ENCODE measurements at places on chromosomes 2 and 18. TPM values are rescaled to one million over a fixed set of nuclear protein-coding genes. Genes with fewer than 3 reads are reported as not detected.

ACVR1C gene
- total RNA-seq: 0.36 TPM

CFC1 gene
- not detected for total RNA-seq

SIX2 gene
- total RNA-seq: 14.8 TPM

RESP18 gene
- total RNA-seq: not detected

DNA sequence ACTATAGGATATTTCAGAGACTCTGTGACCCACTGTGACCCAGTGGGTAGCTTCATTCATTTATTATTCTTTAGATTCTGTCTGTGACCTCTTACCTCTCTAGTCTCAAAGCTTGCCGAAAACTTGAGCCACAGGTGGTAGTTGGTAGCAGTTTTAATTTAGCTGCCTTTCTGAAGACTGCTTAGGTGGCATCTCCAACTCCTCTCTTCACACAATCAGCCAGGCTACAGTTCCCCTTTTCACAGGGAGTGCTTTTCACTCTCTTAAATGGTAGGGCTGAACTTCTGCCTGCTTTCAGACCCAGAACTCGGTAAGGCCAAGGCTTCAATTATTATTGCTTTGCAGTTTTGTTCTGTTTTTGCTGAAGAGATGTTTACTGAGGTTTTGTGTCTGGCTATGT is 349.6 kb downstream of the ARL6IP6 start:
- no peak for DNase-seq

- DNase-seq: no peak
Observed at GRCh38 chr2:203732092-203732952, 25.9 kb downstream of the CD28 start.

DNA sequence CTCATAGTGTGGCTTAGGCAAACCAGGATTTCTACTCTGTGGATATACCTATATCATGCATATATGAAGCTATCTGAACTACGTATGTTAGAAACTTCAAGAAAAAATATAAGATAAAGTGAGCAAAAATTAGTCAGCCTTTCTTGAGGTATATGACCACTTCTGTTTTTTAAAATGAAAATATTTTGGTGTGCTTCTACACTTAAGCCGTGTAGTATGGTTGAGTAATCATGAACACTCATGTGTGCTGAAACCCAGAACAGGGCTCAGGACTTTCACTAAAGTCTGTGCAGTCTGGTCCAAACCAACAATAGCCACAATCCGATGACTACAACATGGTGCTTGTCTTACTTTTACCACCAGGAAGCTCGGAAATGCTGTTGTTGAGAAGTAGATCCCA is 48.9 kb upstream of the TMEM177 start:
- DNase-seq: no peak

DNA sequence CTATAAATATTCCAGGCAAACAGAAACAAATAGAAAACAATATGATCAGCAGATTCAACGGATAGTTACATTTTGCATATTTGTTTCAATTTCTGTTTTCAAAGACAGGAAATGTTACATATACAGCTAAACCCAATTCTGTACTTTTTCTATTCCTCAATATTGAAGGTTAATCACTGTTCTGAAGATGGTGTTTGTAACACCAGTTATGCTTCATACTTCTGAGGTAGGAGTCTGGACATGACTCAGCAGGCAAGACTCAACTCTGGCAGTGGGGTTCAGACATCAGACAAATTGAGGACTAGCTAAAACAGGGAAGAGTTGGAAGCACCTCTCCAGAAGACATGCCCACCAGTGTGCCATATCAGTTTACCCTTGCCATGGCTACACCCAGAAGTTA is 16.6 kb downstream of the SERPINB13 start:
- peak; percentile 47 for DNase-seq

DNA sequence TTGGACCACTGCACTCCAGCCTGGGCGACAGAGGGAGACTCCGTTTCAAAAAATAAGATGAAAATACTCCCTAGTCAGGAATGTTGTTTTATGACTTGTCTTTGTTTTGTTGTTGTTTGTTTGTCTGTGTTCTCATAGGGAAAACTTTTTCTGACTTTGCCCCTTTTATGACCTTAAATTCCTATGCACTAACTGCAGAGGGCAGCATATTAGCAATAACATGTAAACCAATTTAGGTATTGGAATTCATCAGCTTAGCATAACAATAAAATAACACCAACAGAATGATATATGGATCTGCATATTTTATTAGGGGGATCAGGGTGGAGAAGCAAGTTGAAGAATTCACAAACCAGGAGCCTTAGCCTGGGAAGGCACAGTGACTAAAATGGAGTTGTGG is 631.5 kb downstream of the SUCLG1 start:
- no peak for DNase-seq

GRCh38 chr2:208501206-208501605 is 94.6 kb downstream of the PTH2R start:
- no peak for DNase-seq

GRCh38 chr2:29010946-29011345 is 29.8 kb downstream of the TOGARAM2 start:
- DNase-seq: peak; percentile 95

DNA sequence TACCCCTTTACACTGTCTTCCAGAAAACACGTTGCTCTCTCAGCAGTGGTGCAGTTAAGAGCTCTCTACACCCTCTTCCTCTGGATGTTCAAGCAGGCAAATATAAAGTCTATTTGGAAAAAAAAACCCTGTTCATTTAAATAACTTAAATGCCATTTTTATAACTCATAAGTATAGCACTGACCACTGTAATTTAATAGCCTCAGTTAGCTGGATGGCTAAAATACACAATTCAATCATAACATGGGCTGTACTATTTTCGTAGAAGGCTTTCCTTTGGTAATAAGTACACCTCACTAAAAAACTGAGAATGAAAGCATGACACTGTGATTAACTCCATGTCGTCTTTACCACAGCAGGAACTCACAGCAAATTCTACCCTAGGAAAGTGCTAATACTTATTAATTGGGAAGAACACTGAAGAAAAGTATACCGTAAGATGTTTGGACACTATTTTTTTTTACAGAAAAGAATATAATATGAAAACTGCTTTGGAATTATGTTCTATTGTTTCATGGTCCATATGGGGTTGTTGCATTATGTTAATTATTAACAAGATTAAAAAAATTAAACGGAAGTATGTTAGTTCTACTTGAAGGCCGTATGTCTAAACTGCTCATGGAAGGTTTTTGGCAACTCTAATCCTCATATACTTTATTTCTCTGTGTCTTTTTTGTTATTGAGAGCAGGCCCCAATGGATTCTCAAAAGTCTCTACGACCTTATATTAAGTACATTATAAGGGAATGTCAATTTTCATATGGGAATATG is 269.1 kb downstream of the ZNF385B start:
- peak; percentile 66 for DNase-seq

GRCh38 chr18:10444314-10445006 is 10.0 kb upstream of the APCDD1 start:
- DNase-seq: no peak
